ENCODE measurements at places on chromosomes 3 and 15.
A peak's percentile ranks its signal among the peaks of the same experiment; 100 is the strongest.

- DNase-seq: no peak
Measured at GRCh38 chr15:23877502-23878412, 190.7 kb upstream of the NDN start.

GRCh38 chr15:71465131-71465955, 345.0 kb upstream of the NR2E3 start:
- no peak for DNase-seq

GRCh38 chr15:31609906-31610305, 283.3 kb downstream of the KLF13 start:
- DNase-seq: no peak

- no peak for DNase-seq
Measured at GRCh38 chr3:102095383-102095782, 246.1 kb downstream of the NFKBIZ start.

DNA sequence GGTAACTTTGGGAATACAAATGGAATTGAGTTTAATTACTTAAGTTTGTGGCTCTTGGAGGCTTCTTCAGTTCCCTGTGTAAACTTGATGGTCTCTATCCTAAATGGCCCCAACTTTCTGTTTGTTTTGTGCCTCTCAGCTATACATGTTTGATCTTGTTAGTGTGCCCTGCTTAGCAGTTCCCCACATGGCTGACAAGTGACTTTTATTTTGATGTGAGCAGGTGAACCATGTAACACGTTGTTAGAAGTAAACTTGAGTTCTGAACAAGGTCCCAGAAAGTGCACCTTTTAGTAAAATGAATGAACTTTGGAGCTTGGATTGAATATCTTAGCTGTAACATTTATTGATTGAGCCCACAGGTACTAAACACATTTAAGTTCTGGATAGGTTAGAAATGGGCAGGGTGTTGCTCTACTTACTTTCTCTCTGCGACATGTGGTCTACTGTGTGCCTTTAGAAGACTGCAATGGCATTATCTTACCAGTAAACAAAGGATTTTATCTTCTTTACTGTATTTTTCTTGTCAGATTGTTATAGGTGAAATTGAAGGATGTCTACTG, 4.5 kb downstream of the LSM3 start:
- no peak for DNase-seq

GRCh38 chr3:148100476-148100875, 597.2 kb upstream of the AGTR1 start:
- no peak for DNase-seq

DNA sequence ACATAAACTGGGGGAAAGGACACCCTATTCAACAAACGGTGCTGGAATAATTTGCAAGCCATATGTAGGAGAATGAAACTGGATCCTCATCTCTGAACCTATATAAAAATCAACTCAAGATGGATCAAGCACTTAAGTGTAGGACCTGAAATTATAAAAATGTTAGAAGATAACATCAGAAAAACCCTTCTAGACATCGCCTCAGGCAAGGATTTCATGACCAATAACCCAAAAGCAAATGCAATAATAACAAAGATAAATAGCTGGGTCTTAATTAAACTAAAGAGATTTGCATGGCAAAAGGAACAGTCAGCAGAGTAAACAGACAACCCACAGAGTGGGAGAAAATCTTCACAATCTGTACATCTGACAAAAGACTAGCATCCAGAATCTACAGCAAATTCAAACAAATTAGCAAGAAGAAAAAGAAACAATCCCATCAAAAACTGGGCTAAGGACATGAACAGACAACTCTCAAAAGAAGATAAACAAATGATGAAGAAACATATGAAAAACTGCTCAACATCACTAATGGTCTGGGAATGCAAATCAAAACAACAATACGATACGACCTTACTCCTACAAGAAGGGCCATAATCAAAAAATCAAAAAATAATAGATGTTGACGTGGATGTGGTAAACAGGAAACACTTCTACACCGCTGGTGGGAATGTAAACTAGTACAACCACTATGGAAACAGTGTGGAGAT, 408.7 kb downstream of the CNTN6 start:
- DNase-seq: no peak

GRCh38 chr15:35329521-35329961, 216.4 kb downstream of the DPH6 start:
- no peak for DNase-seq

- DNase-seq: no peak
Measured at GRCh38 chr3:136249091-136249490, 1.0 kb upstream of the PCCB start.

DNA sequence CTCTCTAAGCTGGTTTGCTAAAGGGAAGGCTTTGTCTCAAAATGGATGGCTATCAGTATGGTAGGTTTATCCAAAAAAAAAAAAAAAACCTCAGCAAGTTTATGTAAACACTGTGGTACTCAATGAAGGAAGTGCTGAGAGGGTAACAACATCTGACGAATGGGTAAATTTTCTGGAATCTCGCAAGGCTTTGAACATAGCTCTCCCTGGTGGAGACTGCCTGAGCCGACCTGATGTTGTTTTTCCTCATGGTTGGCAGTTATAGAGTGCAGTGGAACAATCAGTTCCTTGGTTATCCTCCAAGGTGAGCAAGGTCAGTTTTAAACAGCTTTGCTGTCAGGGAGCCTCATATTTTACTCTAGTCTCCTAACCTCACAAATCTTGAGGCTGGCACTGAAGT, 94.6 kb downstream of the ZPLD1 start:
- no peak for DNase-seq

DNA sequence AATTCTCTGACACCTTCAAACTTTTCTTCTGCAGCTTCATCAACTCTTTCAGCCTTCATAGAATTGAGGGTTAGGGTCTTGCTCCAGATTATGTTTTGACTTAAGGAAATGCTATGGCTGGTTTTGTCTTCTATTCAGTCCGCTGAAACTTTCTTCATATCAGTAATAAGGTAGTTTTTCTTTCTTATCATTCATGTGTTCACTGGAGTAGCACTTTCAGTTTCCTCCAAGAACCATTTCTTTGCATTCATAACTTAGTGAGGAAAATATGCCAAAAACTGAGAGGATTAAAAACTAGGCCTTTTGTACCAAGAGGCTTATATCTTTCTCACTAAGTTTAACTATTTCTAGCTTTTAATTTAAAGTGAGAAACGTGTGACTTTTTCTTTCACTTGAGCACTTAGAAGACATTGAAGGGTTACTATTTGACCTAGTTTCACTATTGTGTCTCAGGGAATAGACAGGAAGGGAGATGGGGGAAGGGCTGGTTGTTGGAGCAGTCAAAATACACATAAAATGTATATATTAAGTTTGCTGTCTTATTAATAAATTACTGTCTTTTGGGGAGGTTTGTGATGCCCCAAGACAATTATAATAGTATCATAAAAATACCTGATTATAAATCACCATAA, 1110.1 kb downstream of the TBL1XR1 start:
- no peak for DNase-seq

DNA sequence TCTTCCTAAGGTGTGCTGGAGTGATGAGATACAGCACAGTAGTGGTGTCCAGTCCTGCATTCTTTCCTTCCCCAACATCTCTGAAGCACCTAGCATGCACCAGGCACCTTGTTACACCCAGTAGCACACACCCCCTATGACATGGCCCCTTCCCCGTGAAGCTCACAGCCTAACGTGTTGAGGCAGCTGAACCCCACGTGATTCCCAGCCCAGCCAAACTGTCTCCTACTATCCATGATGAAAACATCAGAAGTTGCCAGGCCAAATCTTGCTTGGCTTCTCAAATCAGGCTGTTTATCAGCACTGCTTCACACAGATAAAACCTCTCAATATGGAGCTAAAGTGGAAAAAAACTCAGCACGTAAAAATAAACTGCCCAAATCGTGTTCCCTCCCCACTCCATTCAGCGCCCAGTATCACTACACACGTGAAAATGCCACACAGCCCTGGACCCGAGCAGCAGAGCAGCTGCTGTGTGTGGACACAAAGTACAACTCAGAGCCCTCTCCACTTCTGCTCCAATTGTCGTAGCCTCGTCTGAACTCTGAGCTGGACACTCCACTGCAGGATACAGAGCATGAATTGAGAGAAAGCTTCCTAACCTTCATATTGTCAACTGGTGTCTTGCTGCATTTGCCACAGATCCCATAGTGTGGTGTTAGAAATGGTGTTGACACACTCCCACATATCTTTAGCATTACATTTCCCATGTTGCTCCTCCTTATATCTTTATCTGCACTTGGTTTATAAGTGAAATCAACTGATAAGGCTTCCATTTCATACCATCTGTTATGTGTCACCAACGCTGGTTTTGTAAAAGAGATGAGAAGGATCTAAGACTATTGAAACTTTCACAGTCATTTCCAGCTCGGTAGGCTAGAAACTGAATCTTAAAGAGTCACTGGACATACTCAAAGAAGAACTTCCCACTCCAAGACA, 279.8 kb downstream of the RORA start:
- no peak for DNase-seq

DNA sequence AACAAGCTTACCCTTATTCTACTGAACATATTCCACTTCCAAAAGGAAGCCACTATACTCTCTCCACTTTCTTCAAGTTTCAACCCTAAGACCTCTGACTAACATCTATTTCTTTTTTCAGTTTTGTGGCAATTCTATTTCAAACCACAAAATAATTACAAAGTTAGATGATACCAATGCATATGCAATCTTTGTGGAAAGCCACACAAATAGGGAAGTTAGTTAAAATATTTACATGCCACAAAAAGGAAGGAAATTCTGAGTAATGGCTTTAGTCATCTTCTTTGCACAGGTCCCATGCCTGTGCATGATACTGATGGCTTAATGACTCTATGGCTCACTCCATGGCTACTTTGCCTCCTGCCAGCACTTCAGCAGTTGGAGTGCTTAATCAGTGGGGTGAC, 57.0 kb upstream of the MCTP2 start:
- no peak for DNase-seq

DNA sequence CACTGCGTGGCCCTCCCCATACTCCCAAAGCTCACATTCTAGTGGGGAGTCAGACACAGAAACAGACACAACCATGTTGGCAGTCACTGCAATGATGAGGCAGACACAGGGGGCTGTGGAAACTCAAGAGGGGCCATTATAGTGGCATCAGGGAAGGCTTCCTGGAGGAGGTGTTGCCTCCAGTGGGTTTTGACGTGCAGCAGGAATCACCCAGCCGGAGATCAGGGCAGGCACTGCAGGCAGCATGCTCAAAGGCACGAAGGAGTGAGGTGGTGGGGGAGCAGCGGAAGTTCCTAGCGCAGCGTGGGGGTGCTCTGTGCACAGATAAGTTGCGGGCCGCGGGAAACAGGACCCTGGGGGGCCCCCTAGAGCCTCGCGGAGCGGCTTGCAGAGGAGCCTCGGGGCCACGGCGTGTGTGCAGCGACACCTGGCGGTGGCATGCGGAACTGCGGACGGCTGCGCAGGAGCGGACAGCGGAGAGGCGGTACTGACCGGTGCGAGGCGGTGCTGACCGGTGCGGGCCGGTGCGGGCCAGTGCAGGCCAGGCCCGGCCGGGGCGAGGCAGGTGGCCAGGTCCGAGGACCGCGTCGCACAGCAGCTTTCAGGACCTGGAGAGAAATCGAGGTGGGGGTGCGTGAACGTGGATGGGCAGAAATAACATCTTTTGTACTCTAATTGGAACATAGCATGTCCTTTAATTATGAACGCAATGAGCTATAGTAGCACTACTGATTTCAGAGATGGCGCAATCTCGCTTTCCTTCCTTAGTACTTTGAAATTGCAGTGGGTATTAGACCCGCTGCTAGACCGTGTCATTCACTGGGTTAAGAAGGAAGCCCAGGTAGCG, 101.5 kb downstream of the FBLN2 start:
- DNase-seq: peak; percentile 53

DNA sequence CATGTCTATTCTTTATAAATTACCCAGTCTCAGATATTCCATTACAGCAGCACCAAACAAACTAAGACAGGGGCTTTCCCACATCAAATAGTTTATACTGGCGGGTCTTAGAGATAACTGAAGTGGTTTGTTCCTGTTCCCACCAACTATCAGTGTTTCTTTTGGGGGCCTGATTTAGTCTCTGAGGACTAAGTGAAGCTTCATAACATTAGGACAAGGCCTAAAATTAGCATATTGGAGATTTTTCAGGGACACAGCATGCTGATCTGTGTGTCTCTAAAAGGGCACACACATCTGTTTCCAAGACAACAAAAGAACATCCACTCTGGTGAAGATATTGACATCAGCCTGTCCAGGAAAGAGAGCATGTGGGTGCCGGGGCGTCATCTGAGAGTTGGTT, 72.6 kb upstream of the SEMA6D start:
- DNase-seq: no peak

DNA sequence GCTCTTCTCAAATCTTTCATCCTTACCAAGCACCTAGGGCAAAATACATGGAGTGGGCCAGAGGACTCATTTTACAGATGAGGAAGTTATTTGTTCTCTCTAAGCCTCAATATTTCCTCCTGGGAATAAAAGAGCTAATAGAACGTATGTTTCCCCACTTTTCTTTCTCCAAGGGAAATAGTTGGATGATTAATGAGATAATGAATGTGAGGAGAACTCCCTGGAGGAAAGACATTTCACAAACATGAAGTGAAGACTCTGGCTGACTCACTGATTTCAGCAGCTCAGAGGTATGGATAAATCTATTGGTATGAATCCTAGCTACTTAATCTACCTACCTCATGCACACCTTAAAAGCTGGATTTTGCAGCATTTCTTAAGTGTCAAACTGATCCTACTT, 98.4 kb downstream of the ECT2 start:
- no peak for DNase-seq

DNA sequence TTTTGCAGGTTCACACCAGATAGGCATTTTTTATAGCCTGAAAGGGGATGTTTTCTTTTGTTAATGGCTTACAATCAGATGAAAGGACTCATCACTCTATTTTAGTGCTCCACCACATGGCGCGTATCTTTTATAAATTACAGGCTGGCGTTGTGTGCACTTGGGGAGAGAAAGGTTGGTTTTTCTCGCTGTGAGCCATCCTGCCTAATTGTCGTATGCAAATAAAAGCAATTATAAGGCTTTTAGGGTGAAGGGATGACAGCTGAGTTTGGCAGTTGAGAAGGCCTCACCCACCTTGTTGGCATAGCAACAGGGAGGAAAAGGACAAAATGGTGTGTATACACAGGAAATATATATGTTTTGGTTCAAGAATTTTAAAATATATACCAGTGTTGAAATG, 268.0 kb downstream of the NR2F2 start:
- DNase-seq: no peak

DNA sequence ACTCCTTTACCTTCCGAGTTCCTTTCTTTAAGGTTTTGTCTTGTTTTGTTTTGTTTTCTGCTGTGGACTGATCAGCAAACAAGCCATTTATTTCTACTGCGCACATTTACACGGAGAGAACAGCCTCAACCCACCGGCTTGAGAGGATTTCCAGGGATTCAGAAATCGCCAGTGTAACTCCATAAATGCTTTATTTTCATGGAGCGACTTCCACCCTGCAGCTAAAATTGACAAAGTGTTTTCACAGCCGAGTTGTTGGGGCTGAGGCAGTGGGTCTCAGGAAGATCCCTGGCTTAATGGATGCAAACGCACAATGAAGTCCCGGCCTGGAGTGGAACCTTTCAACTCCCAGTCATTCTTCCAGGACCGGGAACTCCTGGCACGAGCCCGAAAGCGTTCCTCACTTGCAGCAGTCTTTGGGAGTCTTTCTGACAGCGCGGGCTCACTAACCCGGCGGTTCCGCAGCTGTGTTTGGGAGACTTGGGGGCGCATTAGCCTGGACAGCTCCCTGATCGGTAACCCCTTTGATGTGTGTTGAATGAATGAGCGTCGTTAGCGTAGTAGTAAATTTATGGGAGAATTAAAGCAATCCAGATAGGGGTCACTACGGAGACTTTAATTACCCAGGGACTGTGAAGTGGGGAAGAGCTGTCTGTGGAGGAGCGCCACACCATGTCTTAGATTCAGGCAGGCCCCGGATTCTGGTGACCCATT, 785 bp upstream of the MYRIP start:
- DNase-seq: no peak

All from stimulated activated CD8-positive, alpha-beta memory T cell treated with anti-CD3 and anti-CD28 coated beads, Interleukin-4, amount 100 ng/mL, for 4 hours (primary cell).